ENCODE measurements at places on chromosomes 7 and 10.

DNA sequence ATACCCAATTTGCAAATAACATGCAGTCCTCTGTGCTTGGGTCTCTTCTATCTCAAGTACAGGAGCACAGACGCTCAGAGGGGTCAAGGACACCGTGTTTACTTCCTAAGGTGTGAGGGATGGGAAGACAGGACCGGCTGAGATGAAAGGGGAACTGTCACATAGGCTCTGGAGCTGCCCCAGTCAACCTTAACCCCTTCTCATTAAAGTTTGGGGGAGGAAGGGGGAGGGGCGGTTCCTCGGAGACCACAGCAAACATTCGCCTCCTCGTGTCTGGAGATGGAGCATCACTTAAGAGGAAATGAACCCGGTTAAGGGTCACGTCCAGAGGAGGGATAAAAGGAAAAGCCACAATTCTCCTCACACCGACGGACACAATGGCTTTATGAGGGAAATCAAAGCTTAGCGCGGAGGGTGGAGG is 1.1 kb downstream of the SH3PXD2A start:
- DNase-seq = no peak

GRCh38 chr7:92052684-92053083 is 81.6 kb downstream of the CYP51A1 start:
- DNase-seq = no peak

DNA sequence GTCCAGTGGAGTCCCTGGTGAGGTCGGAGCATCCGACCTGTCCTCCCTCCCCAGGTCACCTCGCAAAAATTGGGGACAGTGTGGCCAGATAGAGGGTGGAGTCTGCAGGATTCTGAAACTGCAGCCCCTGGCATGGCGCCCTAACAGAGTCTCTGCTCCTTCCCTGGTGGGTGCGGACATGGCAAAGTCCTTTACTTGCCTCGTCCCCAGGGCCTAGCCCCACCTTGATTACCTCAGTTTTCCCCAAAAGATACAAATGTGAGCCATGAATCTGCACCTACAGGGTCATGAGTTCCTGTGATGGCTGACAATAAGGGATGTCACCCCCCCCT is 47.7 kb downstream of the NPVF start:
- no peak for DNase-seq

DNA sequence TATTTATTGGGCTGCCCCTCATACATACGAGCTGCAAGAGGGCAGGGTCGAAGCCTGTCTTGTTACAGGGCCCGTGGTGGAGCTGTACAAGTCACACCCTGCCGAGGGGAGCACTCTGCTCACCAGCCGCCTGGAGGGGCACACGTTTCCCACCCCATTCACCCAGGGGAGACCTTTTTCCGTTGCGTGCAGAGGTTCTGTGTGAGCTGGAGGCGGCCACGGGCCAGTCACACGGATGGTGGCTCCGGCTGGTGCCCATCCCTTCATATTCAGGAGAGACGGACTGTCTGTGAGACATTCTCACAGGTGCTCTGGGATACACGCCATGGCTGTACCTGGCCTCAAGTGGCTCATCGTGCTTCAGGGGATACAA is 47.9 kb upstream of the FAM20C start:
- DNase-seq = no peak

DNA sequence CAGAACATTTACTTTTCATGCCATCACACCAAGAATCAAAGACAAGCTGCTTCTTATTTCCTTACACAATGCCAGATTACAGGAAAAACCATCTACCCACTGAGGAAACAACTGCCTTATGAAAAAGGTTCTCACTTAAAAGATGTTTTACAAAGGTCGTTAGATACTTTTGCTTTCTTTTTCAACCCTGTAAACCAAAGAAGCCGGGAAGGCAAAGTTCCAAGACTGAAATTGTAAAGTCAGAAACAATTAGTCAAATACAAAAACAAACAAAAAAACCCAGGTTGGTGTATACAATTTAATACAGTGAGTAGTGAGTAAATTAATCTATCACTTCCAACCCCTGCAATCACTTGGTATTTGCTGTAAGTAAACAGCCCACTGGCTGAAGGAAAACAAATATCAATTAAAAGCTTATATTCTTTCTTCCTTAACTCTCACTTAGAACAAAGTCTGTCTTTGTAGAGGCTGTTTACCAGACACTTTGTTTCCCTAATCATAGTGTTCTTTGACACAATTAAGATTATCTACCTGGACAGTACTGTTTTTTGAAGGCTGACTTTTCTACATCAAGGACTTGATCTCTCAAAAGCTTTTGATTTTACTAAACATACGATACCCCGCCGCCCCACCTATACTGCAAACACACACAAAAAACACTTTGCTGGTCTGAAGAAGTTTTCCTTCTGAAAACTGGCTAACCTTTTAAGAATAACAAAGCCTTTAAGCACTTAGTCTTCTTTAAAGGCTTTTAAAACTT is 18.1 kb downstream of the ERLIN1 start:
- no peak for DNase-seq

- no peak for DNase-seq
Observed at GRCh38 chr10:119896937-119897770, 4.6 kb downstream of the SEC23IP start.

GRCh38 chr10:97279121-97279815 is 13.2 kb downstream of the ARHGAP19 start:
- DNase-seq = no peak

GRCh38 chr10:452512-453426 is 236.7 kb downstream of the DIP2C start:
- no peak for DNase-seq

All from NCI-H1694 treated with DMSO at 0.1 percent for 48 hours (cell line).